Frontal cortex (tissue), 4 donors: ENCODE measurements at places on chromosomes 1 and 21. TPM values are rescaled to one million over a fixed set of nuclear protein-coding genes. Genes with fewer than 3 reads are reported as not detected.

DNA sequence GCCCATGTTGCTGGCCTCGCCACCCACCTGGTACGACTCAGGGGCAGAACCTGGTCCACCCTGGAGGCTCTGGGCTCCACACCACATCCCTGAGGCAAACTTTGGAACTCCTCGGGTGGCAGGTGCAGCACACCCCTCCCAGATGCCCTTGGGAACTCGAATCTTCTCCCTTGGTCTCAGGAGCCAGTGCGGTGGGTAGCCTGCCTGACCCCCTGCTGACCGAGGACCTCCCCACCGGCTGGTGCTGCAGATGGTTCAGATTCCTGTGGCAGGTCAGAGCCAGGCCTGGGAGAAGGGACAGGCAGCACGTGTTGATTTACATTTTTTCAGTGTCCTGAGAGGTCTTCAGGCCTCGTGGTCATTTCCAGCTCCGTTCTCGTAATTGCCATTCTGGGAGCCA, 6.3 kb upstream of the CFAP410 start:
- DNase-seq: no peak

DNA sequence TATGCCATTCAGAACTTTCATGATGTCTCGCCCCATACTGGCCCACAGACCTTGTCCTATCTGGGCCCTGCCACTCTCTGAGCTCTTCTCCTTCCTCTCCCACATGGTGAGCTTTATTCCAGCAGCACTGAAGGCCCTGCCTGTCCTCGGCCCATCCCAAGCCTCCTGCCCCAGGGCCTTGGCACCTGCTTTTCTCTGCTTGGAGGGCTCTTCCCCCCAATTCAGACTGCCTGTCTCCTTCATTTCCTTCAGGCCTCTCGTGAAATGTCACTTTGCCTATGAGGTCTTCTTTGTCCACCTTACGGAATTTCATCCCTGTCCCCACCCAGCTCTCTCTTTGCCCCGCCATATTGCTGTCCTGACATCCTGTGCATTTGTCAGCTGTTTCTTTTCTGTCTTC, 191.7 kb upstream of the POU3F1 start:
- no peak for DNase-seq

- DNase-seq: no peak
Observed at GRCh38 chr1:15236321-15236721, 10.7 kb upstream of the FHAD1 start.

- no peak for DNase-seq
Observed at GRCh38 chr1:64410217-64410616, 59.7 kb upstream of the CACHD1 start.

DNA sequence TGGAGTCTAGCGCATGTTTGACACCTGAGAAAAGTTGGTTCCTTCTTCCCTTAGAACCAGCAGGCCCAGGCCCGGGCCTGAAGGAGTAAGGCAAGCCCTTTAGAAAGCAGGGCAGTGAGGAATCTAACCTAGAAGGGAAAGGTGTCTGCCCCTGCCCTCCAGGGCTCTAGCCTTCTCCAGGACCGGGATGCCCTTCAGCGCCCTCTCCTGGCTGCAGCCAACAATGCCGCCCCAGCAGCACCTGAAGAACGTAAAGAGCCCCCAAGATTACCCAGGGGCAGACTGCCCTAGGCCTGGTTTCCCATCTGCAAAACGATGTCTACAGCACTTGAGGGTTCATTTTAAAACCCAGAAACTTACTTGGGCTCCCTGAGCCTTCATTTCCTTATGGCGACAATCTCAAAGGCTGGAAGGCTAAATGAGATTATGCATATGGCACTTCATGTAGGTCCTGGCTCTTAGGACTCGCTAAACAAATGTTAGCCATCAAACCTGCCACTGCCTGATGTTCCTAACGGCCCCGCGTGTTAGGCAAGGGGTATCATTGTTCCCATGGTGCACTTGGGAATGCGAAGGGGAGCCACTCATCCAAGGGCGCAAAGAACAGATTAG, 106.7 kb upstream of the KLHDC7A start:
- DNase-seq: no peak

- DNase-seq: no peak
Observed at GRCh38 chr1:57959531-57960241, 535.8 kb upstream of the DAB1 start.

GRCh38 chr1:62355095-62355494, 35.9 kb upstream of the KANK4 start:
- no peak for DNase-seq

GRCh38 chr1:10428984-10429383, 1.2 kb upstream of the CENPS start:
- no peak for DNase-seq

- DNase-seq: no peak
Observed at GRCh38 chr1:173014160-173014559, 36.6 kb downstream of the TNFSF18 start.

DNA sequence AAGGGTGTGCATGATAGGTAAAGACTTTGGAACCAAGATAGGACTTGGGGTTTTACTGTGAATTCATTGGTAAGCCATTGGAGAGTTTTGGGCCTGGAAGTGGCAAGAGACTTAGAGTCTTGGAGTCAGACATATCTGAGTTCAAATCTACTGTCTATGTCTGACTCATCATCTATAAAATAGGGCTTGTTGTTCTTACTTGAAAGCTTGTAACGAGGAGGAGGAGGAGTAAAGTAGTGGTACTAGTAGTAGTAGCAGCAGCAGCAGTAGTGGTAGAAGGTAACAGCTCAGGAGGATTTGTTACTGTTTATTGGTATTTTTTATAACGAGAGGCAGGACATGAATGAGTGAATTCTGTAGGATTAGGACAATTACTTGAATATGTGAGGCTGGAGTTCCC, 62.7 kb downstream of the CACHD1 start:
- no peak for DNase-seq

- no peak for DNase-seq
Observed at GRCh38 chr1:202852163-202852904, 36.6 kb downstream of the RABIF start.

DNA sequence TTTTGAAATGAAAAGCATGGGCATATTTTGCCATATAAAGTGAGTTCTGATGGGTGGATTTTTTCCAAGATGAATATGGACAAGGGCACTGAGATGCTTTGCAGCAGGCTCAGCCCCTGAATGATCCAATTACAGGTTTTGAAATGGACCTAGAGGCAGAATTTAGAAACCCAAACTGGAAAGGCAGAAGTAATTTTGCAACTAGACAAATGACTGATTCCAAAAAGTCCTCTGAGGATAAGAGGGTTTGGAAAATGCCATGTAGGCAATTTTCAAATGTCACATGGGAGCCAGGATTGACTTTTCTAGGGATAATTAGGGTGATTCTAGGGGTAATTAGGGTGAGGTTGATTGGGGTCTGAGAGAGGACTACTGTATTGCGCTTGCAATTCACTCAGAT, 148.9 kb upstream of the ZNF648 start:
- no peak for DNase-seq

The OR14A16 gene
- not detected for total RNA-seq

The C1QB gene
- 5.3 TPM for total RNA-seq

The ZNF683 gene
- total RNA-seq: not detected

The VCAM1 gene
- 16.3 TPM for total RNA-seq

The NBPF10 gene
- 0.41 TPM for total RNA-seq

The PATJ gene
- total RNA-seq: 24.1 TPM

The NDUFV3 gene
- total RNA-seq: 25.3 TPM
